Activated CD8-positive, alpha-beta memory T cell treated with anti-CD3 and anti-CD28 coated beads, Interleukin-2, amount 10 ng/mL, durations not matched to agents 7 days and 5 days (primary cell): ENCODE measurements at places on chromosomes 16 and 17.
A peak's percentile ranks its signal among the peaks of the same experiment; 100 is the strongest.

DNA sequence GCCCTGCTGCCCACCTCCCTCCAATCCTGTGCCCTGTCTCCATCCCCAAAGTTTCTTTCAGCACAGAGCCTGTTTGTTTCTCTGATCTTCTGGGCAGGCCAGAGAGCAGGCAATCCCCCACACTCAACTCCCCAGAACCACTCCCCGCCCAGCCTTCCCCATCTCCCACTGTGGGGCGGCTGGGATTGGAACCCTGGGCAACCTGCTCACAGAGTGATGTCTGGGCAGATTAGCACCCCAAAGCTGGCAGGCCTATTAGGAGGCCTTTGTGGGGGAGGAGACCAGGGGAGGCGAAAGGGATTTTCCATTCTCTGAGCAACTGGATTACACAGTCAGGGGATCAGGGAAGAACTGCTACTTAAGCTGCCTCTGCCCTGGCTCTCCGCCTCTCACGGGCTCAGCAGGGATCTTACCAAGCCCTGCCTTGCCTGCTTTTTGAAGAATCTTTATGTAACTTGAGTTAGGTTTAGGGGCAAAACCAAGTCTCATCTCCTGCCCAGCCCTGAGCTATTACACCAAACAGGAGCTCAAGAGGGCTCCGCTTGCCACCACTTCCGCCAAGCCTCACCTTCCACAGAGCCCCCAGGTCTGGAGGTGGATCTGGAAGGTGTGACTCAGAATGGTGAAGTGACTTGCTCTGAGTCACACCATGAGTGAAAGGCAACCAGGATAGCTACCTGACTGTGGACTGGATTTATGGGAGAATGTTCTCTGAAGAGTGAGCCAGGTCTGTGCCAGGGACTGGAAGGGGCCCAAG lies 16.0 kb upstream of the LHX1 start:
- peaks cover 9% of the 10 kb centered on the region for H3K4me1 ChIP-seq
- H3K27me3 ChIP-seq: peaks cover 40% of the 10 kb centered on the region

GRCh38 chr16:683396-684070 lies 601 bp downstream of the JMJD8 start:
- no peaks in the 10 kb centered on the region for H3K27me3 ChIP-seq
- H3K27ac ChIP-seq: peak overlapping the region; percentile 73
- peaks cover 7% of the 10 kb centered on the region for H3K36me3 ChIP-seq
- no peak for DNase-seq
- peak overlapping the region; percentile 66 for H3K4me3 ChIP-seq

DNA sequence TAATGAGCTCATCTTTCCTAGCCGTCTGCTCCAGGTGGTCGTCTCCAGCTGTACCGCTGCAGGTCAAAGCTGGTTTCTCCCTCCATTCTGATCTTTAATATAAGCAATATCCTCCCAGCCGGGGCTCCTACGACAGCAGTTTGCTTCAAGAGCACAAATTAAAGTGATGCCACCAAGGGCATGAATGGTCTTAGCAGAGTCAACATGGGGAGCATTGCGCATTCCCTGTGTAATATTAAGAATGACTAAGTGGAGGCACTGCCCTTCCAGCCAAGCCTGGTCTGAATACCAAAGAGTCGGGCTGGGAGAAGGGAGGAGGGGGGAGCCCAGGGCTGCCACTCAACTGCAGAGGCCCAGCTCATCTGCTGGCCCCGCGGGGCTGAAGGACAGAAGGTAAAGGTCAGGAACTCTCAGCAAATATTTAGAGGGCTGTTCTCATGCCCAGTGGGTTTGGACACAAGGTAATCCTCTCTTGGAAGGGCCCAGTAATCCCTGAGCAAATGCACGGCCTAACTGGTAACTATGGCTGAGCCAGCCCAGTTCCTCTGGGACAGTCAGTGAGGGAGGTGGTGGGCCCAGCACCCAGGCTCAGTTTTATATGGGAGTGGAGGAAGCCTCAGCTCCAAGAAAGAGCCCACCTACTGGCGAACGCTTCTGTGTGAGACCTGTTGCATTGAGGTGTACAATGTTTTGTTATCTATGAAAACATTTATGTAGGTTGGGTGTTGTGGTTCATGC lies 121.2 kb downstream of the IRX3 start:
- H3K27me3 ChIP-seq: no peaks in the 10 kb centered on the region
- H3K4me1 ChIP-seq: no peaks in the 10 kb centered on the region
- no peak overlapping the region for H3K4me3 ChIP-seq
- no peak overlapping the region for H3K27ac ChIP-seq
- H3K36me3 ChIP-seq: no peaks in the 10 kb centered on the region

GRCh38 chr17:55237268-55237667 lies 27.5 kb upstream of the HLF start:
- H3K4me1 ChIP-seq: peaks cover 16% of the 10 kb centered on the region
- H3K27me3 ChIP-seq: peaks cover 31% of the 10 kb centered on the region
- H3K27ac ChIP-seq: no peak overlapping the region

DNA sequence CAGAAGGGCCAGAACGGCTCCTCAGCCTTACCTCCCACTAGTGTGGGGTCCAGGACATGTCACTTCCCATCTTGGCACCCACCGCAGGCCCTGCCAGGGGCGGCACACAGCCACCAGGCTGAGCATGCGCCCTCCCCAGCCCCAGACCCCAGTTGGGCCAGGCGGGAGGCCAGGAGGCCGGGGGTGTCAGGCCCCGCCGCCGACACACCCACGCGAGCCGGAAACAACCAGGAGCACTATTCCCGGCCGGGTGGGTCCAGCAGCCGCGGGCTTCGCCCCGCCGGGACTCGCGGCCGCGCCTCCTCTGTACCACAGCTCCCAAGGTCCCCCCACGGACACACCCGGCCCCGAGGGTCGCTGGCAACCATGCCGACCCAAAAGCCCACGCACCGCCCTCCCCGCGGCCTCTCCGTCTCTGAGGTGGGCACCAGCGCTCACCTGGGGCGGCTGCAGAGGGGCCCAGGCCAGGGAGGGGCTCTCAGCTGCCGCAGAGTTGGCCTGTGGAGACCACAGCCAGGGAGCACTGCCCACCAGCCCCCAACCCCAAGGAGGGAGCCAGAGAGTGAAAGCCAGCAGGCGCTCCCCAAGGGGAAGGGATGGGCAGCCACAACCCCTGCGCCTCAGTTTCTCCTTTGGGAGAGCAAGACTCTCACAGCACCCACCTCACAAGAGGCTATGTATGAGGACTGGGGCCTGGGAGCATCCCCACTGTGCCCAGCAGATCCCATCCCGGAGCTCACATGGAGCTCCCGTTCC lies 18.0 kb downstream of the B9D1 start:
- H3K27me3 ChIP-seq: peaks cover 2% of the 10 kb centered on the region
- no peak for DNase-seq
- no peak overlapping the region for H3K4me3 ChIP-seq
- no peak overlapping the region for H3K27ac ChIP-seq
- no peaks in the 10 kb centered on the region for H3K4me1 ChIP-seq
- H3K36me3 ChIP-seq: no peaks in the 10 kb centered on the region

GRCh38 chr17:28004344-28004743 lies 38.1 kb upstream of the NLK start:
- no peak overlapping the region for H3K27ac ChIP-seq
- peaks cover 2% of the 10 kb centered on the region for H3K4me1 ChIP-seq
- H3K4me3 ChIP-seq: no peak overlapping the region
- H3K27me3 ChIP-seq: peaks cover 5% of the 10 kb centered on the region
- H3K36me3 ChIP-seq: no peaks in the 10 kb centered on the region

DNA sequence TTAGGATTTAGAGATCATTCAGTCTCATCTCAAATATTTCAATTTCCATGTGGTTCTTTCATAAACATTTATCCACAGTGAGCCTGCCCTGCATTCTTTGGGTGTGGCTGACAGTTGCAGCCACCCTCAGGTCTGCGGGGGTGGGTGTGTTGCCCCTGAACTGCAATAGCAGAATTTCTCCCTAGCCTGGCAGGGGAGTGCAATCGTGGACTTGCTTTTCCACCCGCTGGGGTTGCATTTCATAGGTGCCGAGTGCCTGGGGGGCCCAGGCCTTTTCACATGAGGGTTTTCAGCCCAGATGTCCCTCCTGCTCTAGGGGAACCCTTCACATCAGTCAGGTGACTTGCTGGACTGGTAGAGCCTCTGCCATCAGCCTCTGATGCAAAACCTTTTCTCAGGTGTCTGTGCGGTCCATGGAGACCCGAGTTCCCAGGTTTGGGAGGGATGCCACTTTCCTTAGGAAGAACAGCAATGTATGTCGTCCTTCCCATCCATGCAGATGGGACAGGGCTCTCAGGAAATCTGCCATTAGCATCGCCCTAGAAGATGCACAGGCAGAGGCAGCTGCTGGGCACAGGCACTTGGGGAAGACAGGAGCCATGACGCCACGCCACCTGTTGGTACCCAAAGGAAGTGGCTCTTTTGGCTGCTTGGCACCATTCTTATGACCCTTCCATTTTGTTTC lies 2.4 kb upstream of the USP36 start:
- peaks cover 4% of the 10 kb centered on the region for H3K36me3 ChIP-seq
- peaks cover 35% of the 10 kb centered on the region for H3K4me1 ChIP-seq
- H3K4me3 ChIP-seq: no peak overlapping the region
- no peaks in the 10 kb centered on the region for H3K27me3 ChIP-seq
- DNase-seq: peak; percentile 79

DNA sequence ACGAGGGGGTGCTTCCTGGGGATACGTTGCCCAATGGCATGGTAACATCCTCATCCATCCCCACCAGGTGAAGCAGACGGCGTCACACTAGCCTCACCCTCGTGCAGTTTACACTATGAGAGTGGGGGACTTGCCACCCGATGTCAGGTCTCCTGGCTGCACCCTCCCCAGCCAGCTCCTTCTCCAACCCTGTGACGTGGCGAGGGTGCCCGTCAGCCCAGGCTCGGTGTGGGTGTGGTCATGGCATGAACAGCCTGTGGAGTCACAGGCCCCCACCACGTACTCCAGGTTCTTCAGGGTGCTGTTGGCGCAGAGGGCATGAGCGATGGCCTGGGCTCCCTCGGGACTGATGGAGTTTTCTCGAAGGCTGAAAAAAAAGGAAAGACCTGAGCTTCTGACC lies 28.3 kb downstream of the NLRC3 start:
- H3K27me3 ChIP-seq: no peaks in the 10 kb centered on the region
- no peaks in the 10 kb centered on the region for H3K4me1 ChIP-seq
- H3K4me3 ChIP-seq: no peak overlapping the region
- no peak overlapping the region for H3K27ac ChIP-seq
- DNase-seq: no peak

- H3K36me3 ChIP-seq: no peaks in the 10 kb centered on the region
- H3K27me3 ChIP-seq: no peaks in the 10 kb centered on the region
- no peak overlapping the region for H3K27ac ChIP-seq
- no peaks in the 10 kb centered on the region for H3K4me1 ChIP-seq
These were observed 97.6 kb downstream of the NPIPB11 start for GRCh38 chr16:29308644-29309546.

DNA sequence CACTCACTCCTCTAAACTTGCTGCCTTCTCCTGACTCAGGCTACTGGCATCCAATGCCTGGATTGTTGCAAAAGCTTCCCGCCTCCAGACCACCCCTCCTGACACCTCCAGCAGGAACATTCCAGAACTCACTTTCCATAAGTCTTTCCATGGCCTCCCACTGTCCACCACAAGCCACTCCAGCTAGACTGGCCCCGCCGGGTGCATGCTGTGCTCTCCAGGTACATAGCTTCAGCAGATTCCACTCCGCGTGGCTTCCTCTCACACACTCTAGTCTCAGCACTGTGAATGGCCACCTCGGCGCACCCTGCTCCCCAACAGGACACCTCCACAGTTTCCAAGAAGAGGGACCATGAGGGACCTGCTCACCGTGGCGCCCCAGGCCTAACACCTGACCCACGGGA lies 25.9 kb upstream of the FAAP100 start:
- H3K27me3 ChIP-seq: no peaks in the 10 kb centered on the region
- H3K4me1 ChIP-seq: no peaks in the 10 kb centered on the region
- no peak for DNase-seq
- peaks cover 21% of the 10 kb centered on the region for H3K36me3 ChIP-seq
- H3K27ac ChIP-seq: peak overlapping the region; percentile 45
- no peak overlapping the region for H3K4me3 ChIP-seq

GRCh38 chr17:63934183-63935112 lies 2.3 kb upstream of the CD79B start:
- DNase-seq: no peak
- no peak overlapping the region for H3K27ac ChIP-seq
- H3K27me3 ChIP-seq: peaks cover 12% of the 10 kb centered on the region
- H3K4me1 ChIP-seq: peaks cover 24% of the 10 kb centered on the region
- H3K4me3 ChIP-seq: no peak overlapping the region

DNA sequence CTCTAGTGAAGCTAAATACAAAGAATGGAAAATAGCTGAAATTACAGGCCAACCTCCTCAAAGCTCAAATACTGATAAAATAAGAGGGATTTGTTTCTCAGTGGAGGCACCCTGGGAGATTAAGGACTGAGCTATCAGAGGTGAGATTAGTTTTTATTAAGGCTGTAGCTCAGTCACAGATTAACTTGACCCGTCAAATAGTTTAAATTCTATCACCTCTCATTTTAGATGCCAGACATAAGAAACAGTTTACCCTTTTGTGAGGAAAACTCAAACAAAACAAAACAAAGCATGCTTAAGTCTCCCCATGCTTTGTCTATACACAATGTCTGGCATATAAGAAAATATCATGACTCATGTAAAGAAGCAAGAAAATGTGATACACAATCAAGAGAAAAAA lies 208.3 kb upstream of the PMFBP1 start:
- no peaks in the 10 kb centered on the region for H3K36me3 ChIP-seq
- no peaks in the 10 kb centered on the region for H3K4me1 ChIP-seq
- no peak for DNase-seq
- H3K4me3 ChIP-seq: no peak overlapping the region

GRCh38 chr17:72725433-72726068 lies 366.9 kb downstream of the SLC39A11 start:
- no peaks in the 10 kb centered on the region for H3K27me3 ChIP-seq
- no peaks in the 10 kb centered on the region for H3K36me3 ChIP-seq
- H3K4me1 ChIP-seq: peaks cover 48% of the 10 kb centered on the region
- H3K27ac ChIP-seq: peak overlapping the region; percentile 58
- H3K4me3 ChIP-seq: no peak overlapping the region
- peak; percentile 69 for DNase-seq

DNA sequence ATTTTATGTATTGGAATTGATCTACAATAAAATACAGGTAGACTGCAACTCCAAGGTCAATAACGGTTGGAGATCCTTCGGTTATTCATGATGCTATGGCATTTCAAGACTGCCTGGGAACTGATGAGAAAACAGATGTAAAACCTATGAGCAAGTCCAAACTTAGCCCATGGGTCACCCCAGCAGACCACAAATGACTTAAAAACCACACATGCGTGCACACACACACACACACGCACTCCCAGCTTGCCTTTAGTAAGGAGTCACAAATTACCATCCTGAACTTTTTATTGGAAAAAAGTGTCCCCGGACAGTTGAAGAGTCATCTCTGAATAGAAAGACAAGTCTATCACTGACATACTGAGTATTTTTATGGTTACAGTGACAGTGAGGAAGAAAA lies 26.7 kb downstream of the TRIM25 start:
- no peak for DNase-seq
- no peaks in the 10 kb centered on the region for H3K27me3 ChIP-seq
- H3K27ac ChIP-seq: peak overlapping the region; percentile 37
- H3K36me3 ChIP-seq: peaks cover 71% of the 10 kb centered on the region
- H3K4me1 ChIP-seq: peaks cover 2% of the 10 kb centered on the region

GRCh38 chr17:52110923-52111581 lies 47.5 kb downstream of the CA10 start:
- H3K4me1 ChIP-seq: no peaks in the 10 kb centered on the region
- no peak overlapping the region for H3K27ac ChIP-seq
- H3K4me3 ChIP-seq: no peak overlapping the region
- H3K36me3 ChIP-seq: no peaks in the 10 kb centered on the region
- no peak for DNase-seq
- no peaks in the 10 kb centered on the region for H3K27me3 ChIP-seq

- DNase-seq: no peak
- peaks cover 19% of the 10 kb centered on the region for H3K4me1 ChIP-seq
- no peaks in the 10 kb centered on the region for H3K27me3 ChIP-seq
- H3K27ac ChIP-seq: no peak overlapping the region
- H3K36me3 ChIP-seq: peaks cover 8% of the 10 kb centered on the region
These were observed 3.8 kb downstream of the FAM83G start for GRCh38 chr17:19000531-19001325.
